ENCODE measurements at places on chromosomes 13 and 19.

DNA sequence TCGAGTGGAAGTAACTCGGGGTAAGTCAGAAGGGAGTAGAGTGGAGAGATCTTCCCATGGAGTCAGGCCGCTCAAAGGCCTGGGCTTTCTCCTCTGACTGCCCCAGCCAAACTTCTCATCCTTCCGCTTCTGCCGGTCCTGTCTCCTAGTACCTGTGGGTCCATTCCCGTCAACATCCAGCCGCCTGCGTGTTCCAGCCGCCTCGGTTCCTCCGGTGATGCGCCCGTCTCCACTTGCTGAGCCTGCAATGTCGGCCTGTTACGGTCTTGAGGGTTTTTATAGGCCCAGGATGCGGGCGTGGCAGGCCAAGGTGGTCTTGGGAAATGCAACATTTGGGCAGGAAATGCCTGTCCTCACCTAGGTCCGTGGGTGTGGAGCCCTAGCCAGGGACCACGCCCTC lies 38.3 kb downstream of the RASL11A start:
- DNase-seq = no peak

- DNase-seq = no peak
Observed at GRCh38 chr13:109941951-109942350, 155.6 kb upstream of the IRS2 start.

- DNase-seq = no peak
Observed at GRCh38 chr13:21871919-21872318, 201.0 kb downstream of the FGF9 start.

- DNase-seq = no peak
Observed at GRCh38 chr13:59408738-59409137, 755.0 kb downstream of the DIAPH3 start.

- DNase-seq = no peak
Observed at GRCh38 chr13:109249780-109250528, 536.4 kb downstream of the IRS2 start.

- DNase-seq = no peak
Observed at GRCh38 chr19:18091217-18091608, 4.5 kb upstream of the IL12RB1 start.

- no peak for DNase-seq
Observed at GRCh38 chr19:43353606-43354304, at the start of gene CD177. CD177 (plus strand) TSS chr19:43353686; CDS start chr19:43353715, 29 bp downstream.

GRCh38 chr13:87777387-87777786 lies 106.2 kb downstream of the SLITRK5 start:
- DNase-seq = no peak

GRCh38 chr13:32117701-32118100 lies 86.1 kb downstream of the FRY start:
- no peak for DNase-seq

DNA sequence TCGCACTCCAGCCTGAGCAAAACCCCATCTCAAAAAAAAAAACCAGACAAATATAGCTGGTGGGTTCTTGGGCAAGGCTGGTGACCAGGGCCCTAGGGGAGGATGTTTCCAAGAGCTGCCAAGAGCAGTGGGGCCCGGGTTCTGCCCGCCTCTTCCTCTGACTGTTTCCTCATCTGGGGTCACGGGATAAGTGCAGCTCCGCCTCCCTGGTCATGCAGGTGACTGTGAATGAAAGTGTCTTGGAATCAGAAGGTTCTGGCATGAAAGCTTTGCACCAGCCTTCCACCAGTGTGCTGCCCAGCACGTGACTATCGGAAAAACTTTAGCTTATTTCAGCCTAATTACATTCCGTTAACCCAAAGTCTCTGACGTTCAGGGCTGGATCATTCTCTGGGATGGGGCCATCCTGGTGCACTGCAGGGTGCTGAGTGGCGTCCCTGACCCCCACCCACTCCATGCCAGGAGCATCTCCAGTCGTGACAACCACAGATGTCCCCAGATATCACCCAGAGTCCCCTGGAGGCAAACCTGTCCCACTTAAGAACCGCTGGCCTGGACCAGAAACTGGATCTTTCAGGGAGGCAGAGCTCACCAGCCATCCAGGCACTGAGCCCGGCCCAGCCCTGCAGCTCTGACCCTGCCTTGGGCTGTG lies 85.6 kb downstream of the GNG7 start:
- no peak for DNase-seq

GRCh38 chr13:40940841-40941240 lies 78.3 kb downstream of the ELF1 start:
- no peak for DNase-seq

- DNase-seq = no peak
Observed at GRCh38 chr19:15986701-15987100, 37.9 kb downstream of the OR10H4 start.

DNA sequence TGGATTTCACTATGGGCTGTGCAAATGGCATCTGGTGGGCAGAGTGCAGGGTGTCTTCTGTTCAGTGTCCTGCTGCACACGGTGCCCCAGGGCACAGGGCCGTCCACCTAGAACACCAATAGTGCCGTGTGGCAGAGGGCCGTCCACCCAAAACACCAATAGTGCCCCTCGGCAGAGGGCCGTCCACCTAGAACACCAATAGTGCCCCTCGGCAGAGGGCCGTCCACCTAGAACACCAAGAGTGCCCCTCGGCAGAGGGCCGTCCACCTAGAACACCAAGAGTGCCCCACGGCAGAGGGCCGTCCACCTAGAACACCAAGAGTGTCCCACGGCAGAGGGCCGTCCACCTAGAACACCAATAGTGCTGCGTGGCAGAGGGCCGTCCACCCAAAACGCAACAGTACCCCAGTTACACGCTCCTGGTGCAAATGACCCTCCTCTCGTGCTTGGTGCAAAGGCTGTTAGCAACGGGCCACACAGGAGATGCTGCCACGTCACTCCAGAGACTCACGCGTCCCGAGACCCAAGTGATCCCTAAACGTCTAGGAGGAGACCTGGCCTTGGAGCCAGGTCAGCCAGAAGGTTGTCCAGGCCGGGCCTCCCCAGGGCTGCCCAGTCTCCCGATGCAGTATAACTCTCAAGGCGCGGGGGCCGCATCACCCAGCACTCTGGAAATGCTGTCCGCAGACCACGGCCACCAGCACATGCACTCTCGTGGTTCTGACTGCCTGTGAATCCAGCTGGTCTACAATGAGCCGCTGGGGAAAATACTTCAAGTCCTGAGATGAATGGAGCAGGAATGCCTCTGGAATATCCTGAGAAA lies 51.5 kb downstream of the RASA3 start:
- DNase-seq = no peak

Data from NCI-H2171 (cell line).